Sigmoid colon (tissue), 7 donors: ENCODE measurements at places on chromosomes 11 and 22. TPM values are rescaled to one million over a fixed set of nuclear protein-coding genes. Genes with fewer than 3 reads are reported as not detected.

DNA sequence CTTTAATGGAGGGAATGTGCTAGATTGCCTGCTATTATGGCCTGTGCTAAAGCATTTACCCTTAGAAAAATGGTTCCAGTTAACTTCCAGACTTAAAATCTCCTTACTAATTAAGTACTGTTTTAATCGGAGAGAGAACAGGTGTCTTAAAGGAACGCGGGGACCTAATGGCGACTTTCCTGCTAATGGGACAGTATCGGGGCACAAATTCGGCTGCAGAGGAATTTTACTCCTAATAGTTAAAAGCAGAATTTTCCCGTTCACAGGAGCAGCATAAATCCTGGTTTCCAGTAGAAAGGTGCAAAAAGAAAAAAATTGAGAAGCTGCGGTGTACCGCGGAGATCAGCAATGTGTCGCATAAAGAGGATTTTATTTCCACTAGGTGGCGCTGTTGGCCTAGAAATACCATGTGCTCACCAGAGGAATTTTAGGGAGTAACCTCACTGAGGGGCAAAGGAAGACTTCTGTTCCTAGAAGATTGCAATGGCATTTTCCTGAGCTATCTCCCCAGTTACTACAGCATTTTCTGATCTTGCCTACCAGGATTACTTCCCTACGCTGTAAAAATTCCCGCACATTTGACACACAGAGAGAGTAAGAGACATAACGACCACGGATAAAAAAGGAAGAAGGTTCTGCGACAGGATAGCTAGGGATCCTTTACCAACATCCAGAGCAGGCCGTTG, 44.5 kb downstream of the ZNF280B start:
- H3K36me3 ChIP-seq, result no peaks in the 10 kb centered on the region
- DNase-seq, result no peak
- no peak overlapping the region for H3K27ac ChIP-seq
- H3K4me1 ChIP-seq, result no peaks in the 10 kb centered on the region
- peaks cover 54% of the 10 kb centered on the region for H3K27me3 ChIP-seq
- H3K4me3 ChIP-seq, result no peak overlapping the region

- no peak overlapping the region for H3K27ac ChIP-seq
- H3K4me1 ChIP-seq, result no peaks in the 10 kb centered on the region
- H3K4me3 ChIP-seq, result no peak overlapping the region
- H3K27me3 ChIP-seq, result no peaks in the 10 kb centered on the region
- H3K36me3 ChIP-seq, result no peaks in the 10 kb centered on the region
These were observed 17.1 kb downstream of the OTOG start for GRCh38 chr11:17563961-17564686.

The DDI1 gene
- not detected for total RNA-seq

DNA sequence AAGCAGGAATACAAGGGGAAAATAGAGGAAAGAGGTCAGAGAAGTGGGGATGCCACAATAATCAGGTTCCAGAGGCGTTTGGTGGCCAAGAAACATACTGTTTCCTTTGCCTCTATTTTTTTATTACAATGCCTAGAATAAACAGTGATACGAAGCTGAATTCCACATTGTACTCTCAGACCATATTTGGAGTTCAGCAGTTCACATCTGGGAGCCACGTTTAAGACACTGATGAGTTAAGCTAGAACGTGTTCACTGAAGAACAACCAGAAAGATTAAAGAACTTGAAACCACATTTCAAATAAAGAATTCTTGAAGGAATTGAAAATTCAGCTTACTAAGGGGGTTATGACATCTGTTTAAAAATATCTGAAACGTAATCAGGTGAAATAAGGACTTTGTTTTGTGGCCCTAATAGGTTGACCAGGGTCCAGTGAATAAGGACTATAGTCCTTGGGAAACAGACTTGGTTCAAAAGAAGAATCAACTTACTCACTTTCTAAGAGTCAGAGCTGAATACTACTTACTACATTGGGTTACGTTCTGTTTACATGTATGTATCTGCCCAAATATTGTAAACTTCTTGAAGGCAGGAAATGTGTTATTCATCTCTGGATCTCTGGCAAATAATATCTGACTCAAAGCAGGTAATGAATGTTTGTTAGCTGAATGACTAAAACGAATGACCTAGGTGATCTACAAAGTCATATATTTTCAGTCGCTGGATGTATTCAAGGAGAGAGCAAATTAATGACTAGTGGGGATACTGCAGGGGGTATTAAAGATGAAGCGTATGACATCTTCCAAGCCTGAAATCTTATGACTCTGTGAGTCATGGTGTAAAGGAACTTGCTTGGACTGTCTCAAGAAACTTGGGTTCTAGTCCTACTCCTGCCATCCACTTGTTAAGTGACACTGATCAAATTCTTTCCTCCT, 247.0 kb upstream of the NARS2 start:
- no peaks in the 10 kb centered on the region for H3K36me3 ChIP-seq
- H3K27ac ChIP-seq, result no peak overlapping the region
- no peaks in the 10 kb centered on the region for H3K27me3 ChIP-seq
- H3K4me3 ChIP-seq, result no peak overlapping the region
- H3K4me1 ChIP-seq, result no peaks in the 10 kb centered on the region

- no peak overlapping the region for H3K27ac ChIP-seq
- H3K4me1 ChIP-seq, result no peaks in the 10 kb centered on the region
- no peaks in the 10 kb centered on the region for H3K27me3 ChIP-seq
These were observed 189.8 kb downstream of the JRKL start for GRCh38 chr11:96579656-96580055.

DNA sequence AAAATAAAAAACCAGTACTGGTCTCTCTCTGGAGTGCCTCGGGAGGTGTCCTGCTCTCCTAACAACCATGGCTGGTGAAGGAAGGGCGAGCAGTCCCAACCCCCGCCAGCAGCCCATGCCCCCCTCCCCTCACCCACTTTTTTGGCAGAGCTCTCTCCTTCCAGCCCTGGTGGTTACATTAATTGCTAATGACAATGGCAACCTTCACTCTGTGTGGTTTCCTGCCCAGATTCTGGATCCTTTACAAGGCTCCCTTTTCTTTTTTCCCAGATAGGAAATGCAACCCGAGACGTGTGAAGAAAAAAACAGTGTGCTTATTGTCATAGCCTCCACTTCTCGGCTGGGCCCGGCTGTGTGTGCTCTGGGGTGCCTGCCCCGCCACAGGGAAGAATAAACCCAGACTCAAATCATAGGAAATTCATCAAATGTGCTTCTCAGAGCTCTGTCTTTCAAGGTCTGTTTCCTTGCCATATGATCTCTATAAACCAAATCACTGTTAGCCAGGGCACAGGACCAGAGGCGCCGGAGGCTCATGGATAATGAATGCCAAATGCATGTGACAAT, 513.0 kb downstream of the SOX6 start:
- H3K4me3 ChIP-seq, result no peak overlapping the region
- H3K27me3 ChIP-seq, result no peaks in the 10 kb centered on the region
- peaks cover 3% of the 10 kb centered on the region for H3K4me1 ChIP-seq
- H3K27ac ChIP-seq, result no peak overlapping the region

The TBCEL gene
- total RNA-seq, result 41.9 TPM

GRCh38 chr11:113629562-113629961, 76.5 kb downstream of the TMPRSS5 start:
- H3K4me1 ChIP-seq, result peaks cover 9% of the 10 kb centered on the region
- H3K27ac ChIP-seq, result no peak overlapping the region
- H3K27me3 ChIP-seq, result no peaks in the 10 kb centered on the region
- H3K36me3 ChIP-seq, result no peaks in the 10 kb centered on the region
- no peak overlapping the region for H3K4me3 ChIP-seq
- no peak for DNase-seq

DNA sequence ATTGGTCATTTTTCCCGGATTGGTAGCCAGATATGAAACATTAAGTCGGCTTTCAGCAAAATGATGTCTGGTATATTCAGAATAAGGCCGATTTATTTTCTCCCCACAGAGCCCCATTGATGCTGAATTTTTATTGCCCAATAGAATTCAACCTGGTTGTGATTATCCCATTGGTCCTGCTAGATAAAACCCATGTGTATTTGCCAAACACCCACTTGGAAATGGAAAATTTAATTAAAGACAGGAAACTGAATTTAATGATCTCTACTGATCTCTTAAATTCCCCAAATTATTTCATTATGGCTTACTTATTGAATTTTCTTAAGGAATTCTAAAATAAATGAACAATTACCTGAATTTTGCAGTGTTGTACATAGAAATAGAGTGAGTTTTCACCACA, 609.8 kb downstream of the NTM start:
- no peak overlapping the region for H3K27ac ChIP-seq
- DNase-seq, result no peak
- no peaks in the 10 kb centered on the region for H3K36me3 ChIP-seq
- no peaks in the 10 kb centered on the region for H3K27me3 ChIP-seq

- no peaks in the 10 kb centered on the region for H3K27me3 ChIP-seq
- H3K27ac ChIP-seq, result no peak overlapping the region
These were observed 32.1 kb downstream of the GRIK4 start for GRCh38 chr11:120543521-120544215.

DNA sequence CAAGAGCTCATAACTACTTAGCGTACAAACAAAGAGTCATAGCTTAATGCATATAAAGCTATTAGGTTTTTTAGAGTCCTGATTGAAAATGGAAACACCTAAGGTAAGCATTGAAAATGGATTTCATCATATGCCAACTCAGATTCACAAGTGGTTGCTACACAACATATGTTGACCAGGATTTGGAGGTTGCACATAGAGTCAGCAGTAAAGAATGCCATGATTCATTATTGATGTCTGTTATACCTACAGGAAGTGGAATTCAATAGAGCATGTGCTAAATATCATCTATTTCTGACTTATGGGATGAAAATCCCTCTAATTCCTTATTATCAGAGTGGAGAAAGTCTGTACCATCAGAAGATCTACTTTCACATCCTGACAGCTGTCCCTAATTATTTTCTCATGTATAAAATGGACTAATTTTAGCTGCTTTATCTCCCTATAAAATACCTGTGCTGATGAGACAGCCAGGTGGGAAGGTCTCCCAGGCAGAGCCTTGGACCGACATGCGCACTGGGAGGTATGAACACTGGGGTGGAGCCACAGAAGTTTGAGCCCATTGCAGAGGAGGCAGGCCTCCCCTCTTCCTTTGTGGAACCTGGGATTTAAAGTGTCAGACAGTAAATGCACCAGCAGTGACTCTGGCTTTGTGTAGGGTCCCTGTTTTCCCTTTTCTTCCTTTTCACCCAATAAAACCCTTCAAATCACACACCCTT, 204.2 kb downstream of the AASDHPPT start:
- no peaks in the 10 kb centered on the region for H3K27me3 ChIP-seq
- DNase-seq, result no peak
- no peaks in the 10 kb centered on the region for H3K4me1 ChIP-seq
- H3K4me3 ChIP-seq, result no peak overlapping the region
- H3K27ac ChIP-seq, result no peak overlapping the region
- H3K36me3 ChIP-seq, result no peaks in the 10 kb centered on the region

The SVIP gene
- 6.9 TPM for total RNA-seq

DNA sequence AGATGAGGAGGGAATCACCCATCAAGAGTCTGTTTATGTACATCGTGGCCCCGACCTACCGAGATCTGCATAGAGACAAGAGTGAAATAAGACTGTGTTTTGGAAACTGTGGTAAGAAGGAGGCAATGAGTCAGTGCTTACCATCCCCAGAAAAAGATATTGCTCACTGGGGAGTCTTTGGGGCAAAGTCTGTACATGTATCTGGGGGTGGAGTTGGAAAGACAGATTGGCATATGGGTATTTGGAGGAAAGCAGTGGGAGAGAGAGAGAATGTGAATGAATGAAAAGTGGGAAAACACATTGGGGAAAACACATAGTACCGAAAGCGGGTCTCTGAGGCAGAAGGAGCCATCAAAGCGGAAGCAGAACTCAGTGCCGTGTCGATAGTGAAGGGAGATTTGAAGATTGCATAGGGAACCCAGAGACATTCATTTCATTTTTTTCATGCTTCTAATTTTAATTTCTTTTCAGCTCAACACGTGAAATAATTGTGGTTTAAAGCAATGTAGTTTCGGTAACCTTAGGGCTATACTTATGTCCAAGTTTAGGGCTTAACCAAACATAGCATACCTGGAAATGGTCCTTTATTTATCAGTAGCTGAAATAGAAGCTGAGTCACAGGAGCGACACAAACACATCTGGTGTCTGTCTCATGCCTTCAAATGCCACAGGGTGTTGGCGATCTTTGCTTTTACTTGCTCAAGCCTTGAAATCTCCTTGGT, 98.6 kb upstream of the CD44 start:
- H3K36me3 ChIP-seq, result no peaks in the 10 kb centered on the region
- H3K27me3 ChIP-seq, result no peaks in the 10 kb centered on the region
- peaks cover 37% of the 10 kb centered on the region for H3K4me1 ChIP-seq
- no peak overlapping the region for H3K4me3 ChIP-seq
- no peak for DNase-seq

DNA sequence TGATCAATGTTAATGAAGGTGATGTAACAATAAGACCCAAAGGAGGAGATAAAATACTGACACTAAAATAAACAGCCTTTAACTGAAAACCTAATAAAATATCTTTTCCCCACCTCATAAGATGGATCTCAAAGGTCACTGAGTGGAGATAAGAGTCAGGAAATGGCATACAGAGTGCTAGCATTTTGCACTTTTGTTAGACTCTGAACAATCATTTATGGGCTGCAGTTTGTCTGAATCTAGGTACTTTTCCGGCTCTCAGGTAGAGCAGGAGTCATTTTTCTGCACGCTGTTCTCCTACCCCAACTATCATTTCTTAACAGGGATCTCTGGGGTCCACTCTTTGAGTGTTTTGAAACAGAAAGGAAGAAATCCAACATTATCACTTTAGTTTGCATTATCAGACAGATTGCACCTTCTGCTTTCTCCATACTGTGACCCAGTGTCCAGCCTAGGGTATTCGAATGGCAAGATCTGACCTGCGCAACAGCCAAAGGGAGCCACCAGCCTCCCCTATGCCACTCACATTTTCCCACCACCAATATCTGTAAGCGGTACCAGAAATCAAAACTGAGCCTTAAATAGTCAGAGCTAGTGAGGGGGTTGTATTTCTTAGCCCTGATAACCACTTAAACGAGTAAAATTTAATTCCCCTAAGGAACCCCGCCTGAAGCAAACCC, 863 bp downstream of the SIAE start:
- peak overlapping the region; percentile 85 for H3K27ac ChIP-seq
- H3K4me3 ChIP-seq, result peak overlapping the region; percentile 72
- peaks cover 17% of the 10 kb centered on the region for H3K4me1 ChIP-seq
- H3K36me3 ChIP-seq, result no peaks in the 10 kb centered on the region
- no peaks in the 10 kb centered on the region for H3K27me3 ChIP-seq

- no peak overlapping the region for H3K27ac ChIP-seq
- DNase-seq, result no peak
- no peaks in the 10 kb centered on the region for H3K36me3 ChIP-seq
- H3K4me1 ChIP-seq, result no peaks in the 10 kb centered on the region
- no peak overlapping the region for H3K4me3 ChIP-seq
These were observed 37.6 kb upstream of the SEZ6L start for GRCh38 chr22:26131589-26132154.

DNA sequence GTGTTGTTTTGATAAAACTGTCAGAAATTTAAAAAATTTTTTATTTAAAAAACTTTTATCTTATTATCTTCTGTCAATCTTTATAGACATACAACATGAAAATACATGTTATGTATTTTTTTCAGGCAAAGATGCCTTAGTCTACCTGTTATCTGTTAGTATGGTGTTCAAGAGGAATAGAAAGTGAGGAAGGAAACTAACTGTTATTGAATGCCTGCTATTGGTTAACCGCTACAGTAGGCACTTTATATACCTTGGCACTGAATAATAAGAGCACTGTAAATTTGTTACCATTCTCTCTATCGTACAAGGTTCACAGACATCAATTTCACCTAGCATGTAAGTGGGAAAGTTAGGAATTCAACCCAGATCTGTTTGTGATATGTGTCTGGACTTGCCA, 272.1 kb upstream of the CCDC90B start:
- H3K27me3 ChIP-seq, result no peaks in the 10 kb centered on the region
- no peaks in the 10 kb centered on the region for H3K4me1 ChIP-seq
- H3K27ac ChIP-seq, result no peak overlapping the region
- no peak overlapping the region for H3K4me3 ChIP-seq
- no peaks in the 10 kb centered on the region for H3K36me3 ChIP-seq

- DNase-seq, result no peak
- H3K36me3 ChIP-seq, result no peaks in the 10 kb centered on the region
- H3K4me1 ChIP-seq, result peaks cover 36% of the 10 kb centered on the region
- H3K27me3 ChIP-seq, result no peaks in the 10 kb centered on the region
These were observed 33.3 kb downstream of the ANO1 start for GRCh38 chr11:70111269-70112016.

The TYR gene
- not detected for total RNA-seq
